ENCODE measurements at places on chromosomes 5 and 9. TPM values are rescaled to one million over a fixed set of nuclear protein-coding genes. Genes with fewer than 3 reads are reported as not detected.

GRCh38 chr9:6944896-6945295 is 187.1 kb downstream of the KDM4C start:
- H3K27me3 ChIP-seq, result no peaks in the 10 kb centered on the region
- H3K4me1 ChIP-seq, result peaks cover 10% of the 10 kb centered on the region
- H3K4me3 ChIP-seq, result no peak overlapping the region
- H3K27ac ChIP-seq, result no peak overlapping the region
- no peak for DNase-seq

DNA sequence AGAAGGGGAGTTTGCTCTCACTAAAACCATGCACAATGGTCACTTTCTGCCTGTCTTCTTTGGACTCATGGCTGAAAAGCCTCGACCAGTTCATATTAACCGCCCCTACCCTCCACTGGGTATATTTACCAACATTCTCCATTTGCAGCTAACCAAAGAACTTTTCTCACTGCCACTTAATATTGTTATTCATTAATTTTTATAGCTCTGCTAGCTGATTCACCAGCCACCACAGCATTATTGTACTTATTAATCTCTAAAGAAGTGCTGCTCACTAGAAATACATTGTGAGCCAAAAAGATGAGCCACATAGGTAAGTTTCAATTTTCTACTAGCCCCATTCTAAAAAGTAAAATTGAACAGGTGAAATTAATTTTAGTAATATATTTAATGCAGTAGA is 33.4 kb upstream of the SMIM32 start:
- H3K27ac ChIP-seq, result no peak overlapping the region
- no peak overlapping the region for H3K4me3 ChIP-seq
- peaks cover 6% of the 10 kb centered on the region for H3K27me3 ChIP-seq
- H3K4me1 ChIP-seq, result no peaks in the 10 kb centered on the region
- H3K36me3 ChIP-seq, result no peaks in the 10 kb centered on the region

DNA sequence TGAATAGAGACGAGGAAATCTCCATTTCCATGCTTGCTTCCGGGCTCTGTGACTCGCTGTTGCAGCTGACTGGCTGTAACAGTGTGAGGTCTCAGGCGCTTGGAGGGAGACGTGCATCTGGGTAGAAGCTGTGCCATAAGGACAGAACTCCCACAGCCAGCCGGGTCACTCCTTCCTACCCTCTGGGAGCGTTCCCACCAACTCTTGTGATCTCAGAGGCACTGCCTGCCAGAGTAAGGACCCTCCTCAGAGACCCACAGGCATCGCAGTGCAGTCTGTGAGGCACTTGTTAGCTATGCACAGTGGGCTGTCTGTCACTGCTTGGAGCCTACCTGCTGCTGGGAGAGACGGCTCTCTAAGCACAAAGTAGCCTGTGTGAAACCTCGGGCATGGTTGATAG is 203.4 kb upstream of the SEMA6A start:
- H3K27ac ChIP-seq, result no peak overlapping the region
- no peak for DNase-seq
- no peaks in the 10 kb centered on the region for H3K4me1 ChIP-seq
- no peaks in the 10 kb centered on the region for H3K36me3 ChIP-seq
- H3K4me3 ChIP-seq, result no peak overlapping the region

Gene ADAMTS19
- total RNA-seq, result not detected

DNA sequence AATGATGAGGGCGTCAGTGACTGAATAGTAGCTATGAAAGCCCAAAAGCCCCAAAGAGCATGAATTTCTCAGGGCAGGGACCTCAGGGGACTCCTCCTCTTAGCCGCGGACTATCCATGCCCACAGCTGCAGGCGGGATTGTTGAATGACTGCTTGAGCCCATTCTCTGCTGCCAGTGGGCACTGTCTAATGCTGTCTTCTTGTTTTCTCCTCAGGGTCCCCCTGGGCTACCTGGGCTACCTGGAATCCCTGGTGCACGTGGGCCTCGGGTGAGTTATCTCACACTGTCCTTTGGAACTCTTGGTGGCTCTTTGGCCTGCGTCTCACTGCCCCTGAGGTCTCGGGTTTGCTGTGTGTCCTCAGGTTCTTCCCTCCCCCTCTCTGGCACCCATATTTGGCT is 22.7 kb downstream of the COL27A1 start:
- no peak overlapping the region for H3K4me3 ChIP-seq
- no peaks in the 10 kb centered on the region for H3K4me1 ChIP-seq
- H3K36me3 ChIP-seq, result no peaks in the 10 kb centered on the region
- H3K27ac ChIP-seq, result no peak overlapping the region
- no peak for DNase-seq
- no peaks in the 10 kb centered on the region for H3K27me3 ChIP-seq

All from activated T-helper 1 cell treated with anti-CD3 and anti-CD28 coated beads, Interleukin-12 subunit alpha, Interleukin-12 subunit beta, Interleukin-2, Interleukin-4 antibody, amounts not matched to agents 30 ng/mL and 10 ng/mL and 1 ng/mL, durations not matched to agents 14 hours and 24 hours and 36 hours (primary cell).